ENCODE measurements at places on chromosomes 4 and X. TPM values are rescaled to one million over a fixed set of nuclear protein-coding genes. Genes with fewer than 3 reads are reported as not detected.

XAGE1A gene
- not detected for total RNA-seq

CSN1S1 gene
- not detected for total RNA-seq

GAGE12F gene
- not detected for total RNA-seq

MTNR1A gene
- not detected for total RNA-seq

HPGDS gene
- not detected for total RNA-seq

ARHGAP6 gene
- total RNA-seq, result not detected
